ENCODE measurements at places on chromosomes 13 and 19.

DNA sequence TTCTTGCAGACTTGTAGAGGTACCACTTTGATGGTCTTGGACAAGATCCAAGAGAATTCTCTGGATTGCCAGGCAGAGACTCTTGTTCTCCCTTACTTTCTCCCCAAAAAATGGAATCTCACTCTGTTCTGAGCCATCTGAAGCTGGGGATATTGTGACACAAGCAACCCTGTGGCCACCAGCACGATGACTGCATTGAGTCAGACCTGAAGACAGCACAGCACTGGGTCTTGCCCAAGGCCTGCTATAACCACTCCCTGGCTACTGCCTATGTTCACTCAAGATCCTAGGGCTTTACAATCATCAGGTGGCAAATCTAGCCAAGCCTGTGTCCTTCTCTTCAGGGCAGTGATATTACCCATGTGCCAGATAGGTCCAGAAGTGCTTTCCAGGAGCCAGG is 202.5 kb upstream of the SERP2 start:
- DNase-seq = no peak
- no peaks in the 10 kb centered on the region for H3K27me3 ChIP-seq
- H3K4me1 ChIP-seq = no peaks in the 10 kb centered on the region
- no peaks in the 10 kb centered on the region for H3K36me3 ChIP-seq
- H3K4me3 ChIP-seq = no peak overlapping the region
- H3K27ac ChIP-seq = no peak overlapping the region

DNA sequence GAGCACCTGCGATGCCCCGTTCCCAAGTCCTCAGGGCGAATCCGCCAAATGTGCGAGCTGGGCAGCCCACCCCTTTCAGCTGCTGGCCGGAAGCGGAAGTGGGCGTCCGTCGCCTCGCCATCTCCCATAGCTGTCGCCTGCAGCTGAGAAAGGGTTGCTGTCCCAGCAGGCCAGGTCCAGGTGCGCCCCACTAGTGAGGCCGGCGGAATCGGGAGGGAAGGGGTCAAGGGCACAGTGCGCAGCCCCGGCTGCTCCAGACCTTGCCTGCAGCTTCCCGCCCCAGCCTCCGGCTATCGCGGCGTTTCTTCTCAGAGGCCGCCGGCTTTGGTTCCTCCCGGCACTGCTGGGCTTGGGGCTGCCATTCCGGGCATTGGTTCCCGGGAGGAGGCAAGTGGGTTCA is at the start of gene ZNF177:
Gene ZNF177 (plus strand): TSS at position 109 of the 400 bp plus-strand sequence. CDS start 15,299 bp downstream, outside the sequence.
- no peak within 1 kb of the TSS for H3K4me3 ChIP-seq
- no peak within 1 kb of the TSS for H3K27ac ChIP-seq
- H3K4me1 ChIP-seq = no peaks in the 10 kb centered on the region
- no peaks in the 10 kb centered on the region for H3K27me3 ChIP-seq

- H3K4me3 ChIP-seq = no peak overlapping the region
- no peak overlapping the region for H3K27ac ChIP-seq
- no peaks in the 10 kb centered on the region for H3K4me1 ChIP-seq
- H3K27me3 ChIP-seq = no peaks in the 10 kb centered on the region
- H3K36me3 ChIP-seq = no peaks in the 10 kb centered on the region
- DNase-seq = no peak
These were observed 85.2 kb downstream of the ATP11A start for GRCh38 chr13:112774829-112775565.

GRCh38 chr13:95546919-95547318 is 5.6 kb upstream of the CLDN10 start:
- DNase-seq = no peak
- no peak overlapping the region for H3K4me3 ChIP-seq
- no peak overlapping the region for H3K27ac ChIP-seq
- peaks cover 4% of the 10 kb centered on the region for H3K4me1 ChIP-seq
- no peaks in the 10 kb centered on the region for H3K27me3 ChIP-seq

DNA sequence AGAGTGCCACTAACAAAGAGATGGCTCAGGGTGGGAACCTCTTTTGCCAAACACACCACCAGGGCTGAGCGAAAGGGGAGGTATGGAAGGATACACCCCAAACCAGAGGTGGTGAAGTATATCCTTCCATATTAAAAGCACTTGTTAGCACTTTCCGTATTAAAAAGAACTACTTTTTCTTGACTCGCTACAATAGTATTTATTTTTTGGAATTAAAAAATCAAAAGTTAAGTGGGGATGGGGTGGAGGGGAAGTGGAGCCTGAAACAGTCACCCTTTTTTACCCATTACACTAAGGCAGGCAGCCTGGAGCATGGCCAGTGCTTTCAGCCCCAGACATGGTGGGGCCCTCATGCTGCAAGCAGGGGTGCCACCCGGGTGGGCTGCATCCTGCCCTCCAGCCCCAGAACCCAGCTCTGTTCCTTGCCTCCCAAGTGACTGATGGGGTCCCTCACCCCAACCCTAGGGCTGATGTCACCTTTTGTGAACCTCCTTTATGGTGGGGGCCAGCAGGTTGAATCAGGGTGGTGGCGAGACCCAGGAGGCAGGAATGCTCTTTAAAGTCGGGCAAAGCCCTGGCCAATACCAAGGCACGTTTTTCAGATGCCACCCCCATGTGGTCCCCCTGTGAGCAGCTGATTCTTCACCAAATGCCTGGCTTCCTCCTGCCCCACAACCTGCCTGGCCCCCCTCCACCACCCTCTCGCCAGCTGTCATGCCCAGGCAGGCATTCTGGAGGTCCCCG is 31.0 kb downstream of the LYL1 start:
- no peak for DNase-seq
- H3K4me3 ChIP-seq = no peak overlapping the region
- H3K27me3 ChIP-seq = peaks cover 6% of the 10 kb centered on the region
- H3K27ac ChIP-seq = no peak overlapping the region
- H3K36me3 ChIP-seq = no peaks in the 10 kb centered on the region

GRCh38 chr13:79522583-79522982 is 41.6 kb downstream of the NDFIP2 start:
- no peak overlapping the region for H3K4me3 ChIP-seq
- peaks cover 5% of the 10 kb centered on the region for H3K36me3 ChIP-seq
- H3K4me1 ChIP-seq = no peaks in the 10 kb centered on the region
- H3K27me3 ChIP-seq = no peaks in the 10 kb centered on the region

DNA sequence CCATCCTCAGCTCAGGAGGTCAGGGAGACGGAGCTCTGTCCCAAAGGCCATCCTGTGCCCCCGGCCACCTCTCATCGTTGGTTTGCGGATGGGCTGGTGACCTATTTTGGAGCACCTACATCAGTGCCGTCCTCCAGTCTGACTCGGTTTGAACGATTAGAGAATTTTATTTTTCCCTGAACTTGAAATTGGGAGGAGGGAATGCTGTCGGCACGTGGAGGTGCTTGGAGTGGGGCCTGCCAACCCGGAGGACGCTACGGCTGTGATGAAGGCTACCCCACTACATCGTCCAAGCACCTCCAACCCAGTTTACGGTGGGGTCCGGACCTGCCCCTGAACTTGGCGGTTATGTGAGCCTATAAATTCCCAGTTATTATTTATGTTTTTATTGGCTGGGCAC is 3.0 kb upstream of the ZNF554 start:
- no peak for DNase-seq
- H3K27ac ChIP-seq = no peak overlapping the region
- H3K27me3 ChIP-seq = no peaks in the 10 kb centered on the region
- H3K4me1 ChIP-seq = no peaks in the 10 kb centered on the region
- H3K36me3 ChIP-seq = peaks cover 11% of the 10 kb centered on the region
- H3K4me3 ChIP-seq = no peak overlapping the region

GRCh38 chr13:21031594-21032275 is 29.7 kb downstream of the LATS2 start:
- peaks cover 9% of the 10 kb centered on the region for H3K4me1 ChIP-seq
- H3K27me3 ChIP-seq = no peaks in the 10 kb centered on the region
- H3K36me3 ChIP-seq = no peaks in the 10 kb centered on the region
- no peak overlapping the region for H3K27ac ChIP-seq
- no peak for DNase-seq

- H3K4me3 ChIP-seq = no peak overlapping the region
- H3K27ac ChIP-seq = no peak overlapping the region
These were observed 779.9 kb upstream of the ARGLU1 start for GRCh38 chr13:107347641-107348369.

GRCh38 chr13:53121131-53121773 is 92.6 kb downstream of the OLFM4 start:
- H3K27me3 ChIP-seq = no peaks in the 10 kb centered on the region
- H3K36me3 ChIP-seq = no peaks in the 10 kb centered on the region
- H3K27ac ChIP-seq = no peak overlapping the region
- H3K4me3 ChIP-seq = no peak overlapping the region
- H3K4me1 ChIP-seq = no peaks in the 10 kb centered on the region

DNA sequence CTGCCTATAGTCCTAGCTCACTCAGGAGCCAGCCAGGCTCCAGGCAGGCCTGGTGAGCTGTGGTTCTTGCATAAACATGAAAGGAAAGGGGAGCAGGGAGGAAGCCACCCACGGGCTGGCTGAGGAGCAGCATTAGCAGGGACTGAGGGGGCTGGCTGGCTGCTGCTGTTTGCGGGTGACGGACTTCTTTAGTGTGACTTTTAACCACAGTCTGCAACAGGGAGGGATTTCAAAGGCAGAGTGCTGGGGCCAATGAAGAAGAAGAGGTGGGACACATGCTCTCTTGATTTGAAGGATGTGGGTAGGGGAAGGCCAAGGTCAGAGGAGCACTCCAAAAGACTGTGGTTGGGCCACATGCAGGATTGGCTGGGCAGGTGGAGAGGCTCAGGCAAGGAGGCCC is 223.0 kb downstream of the DNAJC15 start:
- no peaks in the 10 kb centered on the region for H3K4me1 ChIP-seq
- no peak overlapping the region for H3K27ac ChIP-seq
- DNase-seq = no peak
- no peak overlapping the region for H3K4me3 ChIP-seq
- no peaks in the 10 kb centered on the region for H3K27me3 ChIP-seq

DNA sequence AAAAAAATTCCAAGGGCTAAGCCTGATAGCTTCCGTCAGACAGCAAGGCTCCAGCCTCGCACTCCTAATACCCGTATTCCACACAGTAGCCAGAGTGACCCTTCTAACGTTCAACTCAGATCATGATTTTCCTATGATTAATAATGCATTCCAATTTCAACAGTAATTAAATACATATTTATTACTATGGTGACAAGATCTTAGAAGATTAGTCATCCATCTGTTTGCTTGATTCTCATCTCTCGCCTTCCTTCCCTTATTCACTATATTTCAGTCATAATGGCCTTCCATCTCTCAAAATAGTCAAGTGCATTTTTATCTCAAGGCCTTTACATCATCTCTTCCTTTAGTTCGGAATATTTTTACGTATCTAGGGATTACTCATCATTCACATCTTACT is 621.2 kb upstream of the SPRY2 start:
- no peak overlapping the region for H3K4me3 ChIP-seq
- no peaks in the 10 kb centered on the region for H3K36me3 ChIP-seq
- no peak for DNase-seq
- no peaks in the 10 kb centered on the region for H3K4me1 ChIP-seq
- no peak overlapping the region for H3K27ac ChIP-seq

DNA sequence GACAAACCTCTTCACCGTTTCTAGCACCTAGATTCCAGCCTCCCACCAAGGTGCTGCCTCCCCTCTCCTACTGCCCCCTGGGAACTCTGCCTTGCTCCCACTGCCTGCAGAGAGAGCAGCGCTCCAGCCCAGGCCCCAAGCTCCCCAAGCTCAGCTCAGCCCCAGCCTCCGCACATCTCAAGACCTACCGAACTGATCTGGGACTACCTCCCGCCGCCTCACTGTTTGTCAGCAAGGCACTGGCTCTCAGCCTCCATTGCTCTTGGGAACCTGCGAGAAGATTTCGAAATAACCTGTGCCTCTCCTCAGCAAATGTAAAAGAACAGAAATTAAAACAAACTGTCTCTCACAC is 92.4 kb upstream of the GPR183 start:
- H3K4me1 ChIP-seq = no peaks in the 10 kb centered on the region
- H3K27me3 ChIP-seq = no peaks in the 10 kb centered on the region
- no peak overlapping the region for H3K27ac ChIP-seq
- no peak for DNase-seq

GRCh38 chr19:11479898-11480714 is 740 bp downstream of the ELAVL3 start:
- peaks cover 23% of the 10 kb centered on the region for H3K27me3 ChIP-seq
- no peak overlapping the region for H3K27ac ChIP-seq
- H3K36me3 ChIP-seq = no peaks in the 10 kb centered on the region
- no peaks in the 10 kb centered on the region for H3K4me1 ChIP-seq
- DNase-seq = no peak

- H3K36me3 ChIP-seq = no peaks in the 10 kb centered on the region
- no peak overlapping the region for H3K4me3 ChIP-seq
- peaks cover 2% of the 10 kb centered on the region for H3K4me1 ChIP-seq
- H3K27ac ChIP-seq = no peak overlapping the region
- DNase-seq = no peak
These were observed 5.2 kb downstream of the MCOLN1 start for GRCh38 chr19:7527516-7528191.

DNA sequence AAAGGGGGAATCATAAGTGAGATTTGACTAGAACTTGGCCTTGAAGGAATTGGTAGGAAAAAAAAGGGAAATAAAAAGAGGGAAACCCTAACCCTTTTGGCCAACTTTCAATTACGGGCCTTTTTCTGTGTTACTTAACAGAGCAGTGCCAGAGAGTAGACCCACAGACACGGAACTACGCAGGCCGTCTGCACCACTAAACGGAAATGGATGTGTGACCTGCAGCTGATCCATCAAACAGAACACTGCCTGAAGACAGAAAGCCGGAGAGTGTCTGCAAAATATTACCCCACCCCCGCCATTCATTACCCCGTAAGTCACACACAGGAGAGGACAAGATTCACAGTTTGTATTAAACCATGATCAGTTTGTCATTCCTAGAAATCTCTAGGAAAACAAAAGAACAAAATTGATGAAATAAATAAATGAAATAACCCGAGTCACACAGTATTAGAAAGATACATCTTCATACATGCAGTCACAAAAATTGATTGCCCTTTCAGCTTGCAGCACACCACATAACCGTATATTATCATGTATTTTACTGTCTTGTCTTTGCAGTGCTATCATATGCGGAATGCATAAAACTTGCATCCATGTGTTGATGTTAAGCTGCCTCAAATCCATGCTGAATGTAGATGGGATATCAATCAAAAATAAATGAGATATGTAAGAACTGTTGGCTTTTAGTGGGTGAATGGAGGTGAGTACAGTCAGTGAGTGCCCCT is 424.7 kb downstream of the IRS2 start:
- peaks cover 7% of the 10 kb centered on the region for H3K4me1 ChIP-seq
- H3K27me3 ChIP-seq = no peaks in the 10 kb centered on the region
- H3K4me3 ChIP-seq = no peak overlapping the region
- no peak for DNase-seq
- H3K36me3 ChIP-seq = no peaks in the 10 kb centered on the region
